Gastrocnemius medialis (tissue), 4 donors: ENCODE measurements at places on chromosomes 3 and 15.

- peak overlapping the region; percentile 46 for H3K27ac ChIP-seq
- DNase-seq = no peak
- no peaks in the 10 kb centered on the region for H3K36me3 ChIP-seq
- H3K4me3 ChIP-seq = no peak overlapping the region
- peaks cover 24% of the 10 kb centered on the region for H3K4me1 ChIP-seq
Measured at GRCh38 chr15:25093455-25094029, 138.8 kb downstream of the SNRPN start.

DNA sequence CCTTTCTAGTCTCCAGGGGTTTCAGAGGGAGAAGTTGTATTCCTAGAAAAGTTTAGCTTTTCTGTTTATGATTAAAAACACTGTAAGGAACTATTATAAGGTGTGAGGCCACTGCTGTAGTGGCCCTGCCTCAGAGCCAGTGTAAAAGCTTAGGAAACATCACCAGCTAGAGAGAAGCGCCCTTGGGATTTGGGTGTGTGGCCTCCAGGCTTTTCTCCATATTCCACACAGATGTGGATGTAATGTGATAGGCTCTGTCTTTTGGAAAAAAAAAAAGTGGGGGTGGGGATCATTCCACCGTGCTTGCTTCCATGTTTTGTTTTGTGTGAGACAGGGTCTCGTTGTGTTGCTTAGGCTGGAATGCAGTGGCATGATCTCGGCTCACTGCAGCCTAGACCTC lies 13.9 kb downstream of the SEC61A1 start:
- H3K36me3 ChIP-seq = peaks cover 13% of the 10 kb centered on the region
- no peak overlapping the region for H3K27ac ChIP-seq
- no peaks in the 10 kb centered on the region for H3K4me1 ChIP-seq
- H3K27me3 ChIP-seq = no peaks in the 10 kb centered on the region

DNA sequence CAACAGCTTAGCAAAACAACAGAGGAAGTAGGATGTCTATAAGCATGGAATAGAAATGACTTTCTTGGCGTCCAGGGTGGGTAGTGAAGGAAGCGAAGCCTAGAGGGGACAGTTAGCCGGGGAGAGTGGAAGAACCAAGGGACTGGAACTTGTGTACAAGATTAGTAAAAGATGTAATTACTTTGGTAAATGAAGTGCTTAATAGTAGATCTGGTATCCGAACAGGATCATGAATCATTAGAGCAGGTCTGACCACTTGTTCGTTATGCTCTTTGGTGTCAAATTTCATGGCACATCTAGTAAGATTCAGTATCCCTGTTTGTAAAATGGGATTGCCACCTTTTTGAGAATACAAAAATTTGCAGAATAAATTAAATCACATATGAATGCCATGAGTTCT lies 112.5 kb upstream of the MLF1 start:
- H3K27ac ChIP-seq = no peak overlapping the region
- H3K4me1 ChIP-seq = no peaks in the 10 kb centered on the region
- no peaks in the 10 kb centered on the region for H3K27me3 ChIP-seq

DNA sequence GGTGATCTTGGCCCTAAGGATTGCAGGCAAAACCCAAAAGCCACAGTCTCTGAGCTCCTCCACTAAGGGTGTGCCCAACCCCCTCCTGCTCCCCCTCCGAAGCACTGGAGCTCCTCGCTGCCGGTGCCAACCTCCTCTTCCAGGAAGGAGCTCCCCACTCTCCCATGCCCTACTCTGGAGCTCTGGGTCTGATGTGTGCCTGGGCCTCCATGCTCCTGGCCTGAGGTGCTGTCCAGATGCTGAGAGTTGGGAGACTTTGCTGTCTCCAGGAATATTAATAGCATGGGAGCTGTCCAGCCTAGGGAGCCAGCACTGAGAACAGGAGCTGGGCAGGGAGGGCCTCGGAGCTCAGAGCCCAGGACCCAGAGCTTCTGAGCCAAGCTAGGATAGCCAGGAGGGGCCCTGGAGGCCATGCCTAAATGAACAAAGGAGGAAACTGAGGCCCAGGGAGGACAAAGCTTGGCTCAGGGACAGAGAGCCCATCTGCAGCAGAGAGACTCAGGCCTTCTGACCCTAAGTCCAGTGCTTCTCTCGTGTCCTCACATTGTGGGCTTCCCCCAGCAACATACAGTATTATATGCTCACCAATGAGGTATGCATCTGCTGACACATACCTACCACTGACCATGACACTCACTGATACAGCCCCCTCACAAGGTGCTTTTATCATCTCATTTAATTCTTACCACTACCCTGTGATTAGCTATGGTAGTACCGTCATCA lies 36.9 kb upstream of the HERC1 start:
- H3K36me3 ChIP-seq = no peaks in the 10 kb centered on the region
- H3K27ac ChIP-seq = no peak overlapping the region
- no peaks in the 10 kb centered on the region for H3K27me3 ChIP-seq
- DNase-seq = peak; percentile 16

DNA sequence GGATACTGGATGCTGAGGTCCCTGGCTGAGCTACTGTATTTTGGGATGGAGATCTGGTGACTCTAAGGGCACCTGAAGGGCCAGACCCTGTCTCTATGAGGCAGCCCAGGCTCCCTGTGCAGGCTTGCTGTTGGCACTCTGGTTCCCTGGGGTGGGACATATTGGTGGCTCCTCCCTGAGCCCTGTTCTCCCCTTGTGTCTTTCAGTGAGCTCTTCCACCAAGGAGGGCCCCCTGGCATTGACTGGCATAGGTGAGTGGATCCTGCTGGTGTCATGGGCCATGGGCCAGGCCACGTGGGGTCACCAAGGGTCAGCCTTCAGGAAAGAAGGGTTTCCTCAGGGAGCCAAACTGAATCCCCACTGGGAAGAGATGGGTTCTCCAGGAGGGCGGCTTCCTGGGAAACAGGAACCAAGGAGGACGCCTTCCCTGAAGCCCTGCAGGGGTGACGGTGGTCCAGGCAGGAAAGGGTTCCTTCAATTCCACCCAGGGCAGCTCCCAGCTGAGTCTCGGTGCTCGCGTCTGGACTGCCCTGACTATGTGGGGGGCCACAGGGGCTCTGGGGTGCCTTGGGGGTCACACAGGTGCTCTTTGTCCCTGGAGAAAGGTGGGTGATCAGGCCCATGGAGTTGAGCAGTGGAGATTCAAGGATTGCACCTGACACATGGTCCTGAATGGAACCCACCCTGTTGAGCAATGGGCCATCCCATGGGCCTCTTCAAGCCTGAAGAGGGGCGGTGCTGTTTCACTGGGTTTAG lies 220.4 kb downstream of the SNRPN start:
- no peaks in the 10 kb centered on the region for H3K36me3 ChIP-seq
- H3K27ac ChIP-seq = no peak overlapping the region
- no peak for DNase-seq
- H3K4me3 ChIP-seq = no peak overlapping the region
- no peaks in the 10 kb centered on the region for H3K4me1 ChIP-seq
- H3K27me3 ChIP-seq = no peaks in the 10 kb centered on the region

DNA sequence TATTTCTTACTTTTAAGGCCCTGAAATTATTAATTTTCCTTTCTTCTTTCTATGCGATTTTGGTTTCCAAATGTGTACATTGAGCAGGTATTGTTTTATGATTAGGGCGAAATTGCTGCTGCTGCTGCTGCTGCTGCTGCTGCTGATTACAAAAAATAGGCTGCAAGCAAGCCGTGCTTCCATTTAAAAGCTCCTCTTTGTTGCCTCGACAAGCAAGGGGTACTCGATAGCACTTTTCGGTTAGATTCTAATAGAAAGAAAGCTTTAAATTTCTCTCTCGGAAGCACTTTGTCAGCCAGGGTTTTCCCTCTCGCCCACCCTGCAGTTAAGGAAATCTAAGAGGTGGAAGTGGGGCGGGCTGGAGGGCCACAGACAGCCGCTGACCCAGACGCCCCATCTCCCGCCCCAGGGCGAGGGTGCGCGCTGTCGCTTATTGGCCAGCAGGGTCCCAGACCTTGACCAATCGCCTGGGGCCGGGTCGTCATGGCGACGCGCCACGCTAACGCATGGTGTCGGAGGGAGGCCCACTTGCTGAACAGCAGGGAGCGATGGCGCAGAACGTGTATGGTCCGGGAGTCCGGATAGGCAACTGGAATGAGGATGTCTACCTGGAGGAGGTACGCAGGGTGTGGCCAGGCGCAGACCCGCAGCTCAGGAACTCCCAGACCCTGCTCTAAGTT lies at the start of gene CFAP161:
Gene CFAP161, plus strand, starts transcription at position 489 of the 680 bp plus-strand sequence. Its CDS starts 60 bp downstream, at position 549.
- peak within 1 kb of the TSS; percentile 34 for H3K4me3 ChIP-seq
- DNase-seq = peak; percentile 37
- no peaks in the 10 kb centered on the region for H3K36me3 ChIP-seq
- H3K27ac ChIP-seq = no peak within 1 kb of the TSS

DNA sequence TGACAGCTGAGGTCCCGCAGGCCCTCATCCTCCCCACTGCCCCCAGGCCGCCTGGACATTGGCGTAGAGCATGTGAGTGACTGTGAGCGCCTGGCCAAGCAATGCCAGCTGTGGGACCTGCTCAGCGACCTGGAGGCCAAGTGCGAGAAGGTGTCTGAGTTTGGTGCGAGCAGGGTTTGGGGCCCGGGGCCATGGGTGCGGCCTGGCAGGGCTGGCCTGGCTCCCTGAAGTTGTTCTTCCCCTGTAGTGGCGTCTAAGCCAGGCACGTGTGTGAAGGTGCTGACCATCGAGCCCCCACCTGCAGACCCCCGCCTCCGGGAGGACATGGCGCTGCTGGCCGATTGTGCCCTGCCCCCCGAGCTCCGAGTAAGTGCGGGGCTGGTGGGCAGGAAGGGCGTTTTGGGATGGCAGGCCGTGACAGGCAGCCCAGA lies 4.2 kb downstream of the ABTB1 start:
- peaks cover 22% of the 10 kb centered on the region for H3K4me1 ChIP-seq
- no peak overlapping the region for H3K27ac ChIP-seq
- H3K36me3 ChIP-seq = peaks cover 56% of the 10 kb centered on the region
- H3K4me3 ChIP-seq = no peak overlapping the region
- no peaks in the 10 kb centered on the region for H3K27me3 ChIP-seq

DNA sequence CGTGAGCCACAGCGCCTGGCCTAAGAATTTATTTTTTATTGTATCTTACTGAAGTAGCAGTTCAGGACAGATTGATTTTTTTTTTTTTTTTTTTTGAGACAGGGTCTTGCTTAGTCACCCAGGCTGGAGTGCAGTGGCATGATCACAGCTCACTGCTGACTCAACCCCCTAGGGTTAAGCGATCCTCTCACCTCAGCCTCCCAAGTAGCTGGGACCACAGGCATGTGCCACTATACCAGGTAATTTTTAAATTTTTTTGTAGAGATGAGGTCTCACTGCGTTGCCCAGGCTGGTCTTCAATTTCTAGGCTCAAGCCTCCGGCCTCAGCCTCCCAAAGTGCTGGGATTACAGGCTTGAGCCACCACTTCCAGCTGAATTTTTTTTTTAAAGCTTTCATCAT lies 99.8 kb upstream of the HERC1 start:
- DNase-seq = no peak
- H3K4me3 ChIP-seq = no peak overlapping the region
- no peaks in the 10 kb centered on the region for H3K27me3 ChIP-seq

DNA sequence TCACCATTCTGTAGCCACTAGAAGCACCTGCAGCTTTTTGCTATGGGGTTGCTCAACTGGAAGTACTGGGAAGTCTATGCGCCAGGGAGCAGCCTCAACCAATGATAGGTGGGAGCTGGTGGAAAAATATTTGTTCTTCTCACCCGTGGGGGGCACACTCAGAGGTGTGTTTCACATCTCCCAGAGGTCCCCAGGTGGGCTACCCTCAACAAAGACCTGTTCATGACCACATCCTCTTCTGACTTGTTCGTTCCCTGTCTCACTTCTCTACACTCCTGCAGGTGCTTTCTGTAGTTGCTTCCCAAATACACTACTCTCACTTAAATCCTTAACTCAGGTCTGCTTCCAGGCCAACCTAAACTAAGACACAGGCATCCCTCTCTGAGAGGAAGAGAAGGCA lies 3.6 kb downstream of the CAMP start:
- no peaks in the 10 kb centered on the region for H3K27me3 ChIP-seq
- no peaks in the 10 kb centered on the region for H3K4me1 ChIP-seq
- H3K4me3 ChIP-seq = no peak overlapping the region
- DNase-seq = no peak
- no peaks in the 10 kb centered on the region for H3K36me3 ChIP-seq
- H3K27ac ChIP-seq = no peak overlapping the region
